ENCODE measurements at places on chromosomes 4 and X.

- DNase-seq: no peak
Measured at GRCh38 chrX:72110876-72111708, 20.6 kb downstream of the RTL5 start.

DNA sequence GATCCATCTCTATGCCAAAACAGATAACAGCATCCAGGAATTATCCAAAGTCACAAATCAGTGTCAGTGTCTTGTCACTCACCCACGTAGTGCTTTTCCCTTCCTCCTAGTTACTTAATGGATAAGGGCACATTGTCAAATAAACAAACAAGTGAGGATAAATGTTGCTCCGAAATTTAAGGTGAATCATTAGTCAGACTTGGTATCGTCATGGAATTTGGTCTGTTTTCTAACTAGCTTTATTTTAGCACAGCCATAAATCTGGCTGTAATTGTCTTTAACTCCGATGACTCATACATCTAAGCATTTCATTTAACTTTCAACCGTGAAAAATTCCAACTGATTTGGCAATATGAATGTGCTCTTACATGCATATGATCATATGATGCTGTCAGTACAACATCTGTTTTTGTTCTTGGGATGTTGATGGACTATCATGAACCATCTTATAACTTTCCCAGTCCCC lies 83.3 kb downstream of the SNCA start:
- DNase-seq: no peak

GRCh38 chr4:147846318-147847155 lies 114.6 kb downstream of the ARHGAP10 start:
- no peak for DNase-seq

- DNase-seq: no peak
Measured at GRCh38 chr4:4729206-4729605, 130.3 kb upstream of the MSX1 start.

DNA sequence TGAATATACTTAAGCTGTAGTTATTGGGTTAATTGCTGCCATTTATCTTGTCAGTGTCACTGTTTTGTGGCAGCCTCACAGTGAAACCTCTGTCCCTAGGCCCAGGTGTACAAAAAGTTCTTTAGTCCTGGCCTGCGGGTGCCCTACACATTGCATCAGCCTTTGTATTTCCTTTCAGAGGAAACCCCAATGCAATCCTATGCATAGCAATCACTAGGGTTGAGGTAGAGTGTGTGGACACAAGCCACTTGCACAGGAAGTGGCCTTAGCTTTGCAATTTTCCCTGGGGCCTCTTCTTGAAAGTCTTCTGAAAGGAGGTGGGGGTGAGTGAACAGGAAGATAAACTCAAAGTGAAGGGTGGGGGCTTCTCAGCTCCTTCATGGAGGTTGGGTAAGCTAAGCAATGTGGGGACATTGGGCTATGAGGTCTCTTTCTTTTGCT lies 27.8 kb downstream of the VSIG4 start:
- DNase-seq: no peak

DNA sequence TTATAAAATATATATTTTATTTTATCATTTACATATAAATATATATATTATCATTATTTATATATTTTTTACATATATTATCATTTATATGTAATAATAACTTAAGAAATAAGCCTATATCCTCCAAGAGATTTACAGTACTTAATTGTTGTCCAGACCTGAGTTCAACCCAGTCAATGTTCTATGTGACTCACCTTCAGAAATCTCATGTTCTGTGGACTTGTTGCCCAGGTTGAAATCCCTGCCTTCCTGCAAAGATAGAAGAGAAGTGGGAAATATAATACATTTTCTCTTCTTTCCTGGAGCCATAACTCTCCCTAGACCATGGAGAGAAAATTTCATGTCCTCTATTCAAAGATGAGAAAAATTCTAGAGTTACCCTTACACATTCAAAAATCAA lies 247.3 kb downstream of the PARM1 start:
- DNase-seq: no peak

GRCh38 chrX:103779141-103779789 lies 2.6 kb downstream of the PLP1 start:
- DNase-seq: no peak

GRCh38 chr4:114277690-114278089 lies 298.2 kb upstream of the ARSJ start:
- no peak for DNase-seq

DNA sequence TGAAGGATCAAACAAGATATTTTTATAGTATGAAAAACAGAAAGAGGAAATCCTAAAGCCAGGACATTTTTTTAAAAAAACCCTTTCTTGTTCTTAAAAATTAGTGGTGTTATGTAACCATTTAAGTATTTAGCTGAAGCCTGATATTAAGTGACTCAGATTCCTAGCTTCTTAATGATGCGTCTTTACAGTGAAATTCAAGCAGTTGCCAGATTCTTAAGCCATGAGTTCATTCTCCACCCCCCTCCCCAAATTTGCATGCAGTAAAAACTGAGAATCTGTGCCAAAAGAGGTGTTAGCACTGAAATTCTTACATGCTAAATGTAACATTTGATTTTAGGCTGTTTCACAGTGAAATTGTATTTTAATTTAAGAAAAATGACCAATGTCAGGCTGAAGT lies 180.8 kb downstream of the RAPGEF2 start:
- DNase-seq: no peak

GRCh38 chr4:6557856-6558255 lies 17.1 kb upstream of the MAN2B2 start:
- no peak for DNase-seq

GRCh38 chr4:74370912-74371311 lies 6.0 kb downstream of the EREG start:
- DNase-seq: no peak

GRCh38 chrX:112067601-112068000 lies 15.0 kb downstream of the TRPC5 start:
- DNase-seq: no peak

- DNase-seq: no peak
Measured at GRCh38 chr4:54082168-54082567, 17.8 kb upstream of the CHIC2 start.

DNA sequence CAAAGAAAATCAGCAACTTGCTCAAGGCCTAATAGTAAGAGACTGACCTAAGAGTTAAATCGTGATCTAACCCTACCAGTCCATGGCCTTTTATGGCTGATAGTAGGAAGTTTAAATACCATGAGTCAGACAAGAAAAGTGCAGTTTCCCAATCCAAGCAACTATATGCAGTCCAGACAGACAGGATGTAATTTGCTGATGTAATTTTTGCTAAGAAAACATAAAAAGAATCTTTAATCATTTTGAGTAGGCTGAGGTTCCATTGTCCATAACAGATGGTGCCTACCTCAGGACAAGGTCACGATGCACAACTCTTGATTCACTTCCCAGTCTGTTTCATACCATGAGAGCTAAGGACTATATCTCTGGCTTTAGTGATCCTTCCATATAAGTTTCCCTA lies 317.5 kb upstream of the GRIA3 start:
- no peak for DNase-seq

DNA sequence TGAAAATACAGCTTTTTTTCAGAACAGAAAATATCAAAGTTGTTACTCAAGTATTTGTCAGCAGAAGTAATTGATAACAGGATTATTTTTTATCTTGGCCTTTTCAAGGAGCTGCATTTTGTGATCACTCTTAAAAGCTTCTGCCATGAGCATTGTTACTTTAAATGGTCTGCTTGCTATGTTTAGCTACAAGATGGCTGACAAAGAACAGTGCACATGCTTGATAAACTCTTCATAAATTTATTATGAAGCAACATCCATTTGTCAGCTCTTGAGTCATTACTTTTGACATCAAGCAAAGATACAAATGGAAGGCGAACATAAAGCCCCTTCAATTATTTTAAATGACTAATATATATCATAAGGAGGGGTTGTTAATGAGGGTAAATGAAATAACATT lies 205.4 kb upstream of the RPS6KA3 start:
- DNase-seq: no peak
